ENCODE measurements at places on chromosomes 3 and 15.

- DNase-seq: no peak
Measured at GRCh38 chr3:32432711-32433530, 41.3 kb downstream of the CMTM7 start.

DNA sequence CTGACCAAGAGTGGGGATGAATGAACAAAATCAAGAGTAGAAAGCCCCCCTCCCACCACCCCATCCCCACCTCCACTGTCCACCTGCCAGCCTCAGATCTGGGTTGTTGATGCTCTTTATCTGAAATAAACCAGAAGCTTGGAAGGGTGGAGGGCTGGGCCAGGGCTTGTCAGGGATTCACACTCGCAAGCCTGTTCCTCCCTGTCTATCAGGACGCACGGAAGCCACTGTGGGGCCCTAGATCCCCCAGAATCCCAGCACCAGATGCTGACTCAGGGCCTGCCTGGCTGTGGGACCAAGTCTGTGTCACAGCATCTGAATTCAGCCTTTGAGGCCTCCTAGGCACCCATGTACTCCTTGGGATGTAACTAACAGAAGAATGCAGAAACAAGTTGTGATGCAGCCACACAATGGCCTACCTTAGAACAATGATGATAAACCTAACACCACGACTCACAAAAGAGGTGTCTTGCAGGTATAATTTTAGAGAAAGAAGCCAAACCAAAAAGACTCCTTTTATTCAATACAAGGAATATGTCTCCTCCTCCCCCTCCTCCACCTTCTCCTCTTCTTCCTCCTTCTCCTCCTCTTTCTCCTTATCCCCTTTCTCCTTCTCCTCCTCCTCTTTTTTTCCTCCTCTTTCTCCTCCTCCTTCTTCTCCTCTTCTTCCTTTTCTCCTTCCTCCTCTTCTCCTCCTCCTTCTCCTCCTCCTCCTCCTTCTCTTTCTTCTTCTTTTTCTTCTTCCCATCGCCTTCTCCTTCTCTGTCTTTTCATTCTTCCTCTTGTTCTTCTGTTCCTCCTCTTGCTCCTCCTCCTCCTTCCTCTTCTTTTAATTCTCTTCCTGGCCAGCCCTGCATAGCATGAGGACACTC, 234.7 kb downstream of the PLCL2 start:
- DNase-seq: no peak

- DNase-seq: no peak
Measured at GRCh38 chr15:57922776-57923175, 142.7 kb downstream of the ALDH1A2 start.

- no peak for DNase-seq
Measured at GRCh38 chr3:58308728-58309127, 2.4 kb downstream of the HTD2 start.

Measured in AG20443 (cell line).